ENCODE measurements at places on chromosomes 12 and 14.
A peak's percentile ranks its signal among the peaks of the same experiment; 100 is the strongest.

DNA sequence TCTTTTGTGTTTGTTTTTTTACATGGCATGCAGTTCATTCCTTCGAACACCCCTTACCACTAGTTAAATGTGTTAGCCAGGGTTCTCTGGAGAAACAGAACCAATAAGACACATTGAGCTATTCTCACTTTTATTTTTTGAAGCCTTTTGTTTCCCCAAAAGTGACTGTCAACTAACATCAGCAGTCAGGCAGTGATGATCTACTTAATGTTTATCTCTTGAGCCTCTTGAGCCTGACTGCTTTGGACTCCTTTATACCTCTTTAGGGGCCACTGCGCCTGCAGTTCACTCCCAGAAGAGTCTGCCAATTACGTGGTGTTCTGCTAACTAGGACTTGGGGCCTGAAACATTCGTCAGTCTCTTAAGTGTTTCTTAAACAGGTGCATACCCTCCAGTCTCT lies 163.7 kb upstream of the FLRT2 start:
- no peak for DNase-seq

- no peak for DNase-seq
Measured at GRCh38 chr14:32013083-32013482, 64.0 kb upstream of the ARHGAP5 start.

- DNase-seq = no peak
Measured at GRCh38 chr12:18192119-18192518, 69.2 kb upstream of the PIK3C2G start.

DNA sequence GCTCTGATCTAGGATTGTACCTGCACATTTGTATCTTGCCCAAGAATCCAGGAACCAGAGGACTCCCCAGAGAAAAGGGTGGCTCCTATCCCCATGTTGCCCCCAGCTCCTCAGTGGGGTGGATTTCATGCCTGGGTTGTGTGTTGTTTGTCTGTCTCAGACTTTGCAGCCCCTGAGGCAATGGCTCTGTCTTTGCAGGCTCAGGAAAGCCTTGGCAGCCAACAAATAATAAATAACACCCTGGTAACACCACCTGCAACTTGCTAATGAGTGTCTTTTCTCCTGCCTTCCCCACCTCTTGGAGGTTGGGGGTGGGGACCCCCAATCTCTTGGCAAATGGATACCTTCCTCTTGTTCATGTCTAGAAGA lies 65.2 kb upstream of the CISTR start:
- no peak for DNase-seq

DNA sequence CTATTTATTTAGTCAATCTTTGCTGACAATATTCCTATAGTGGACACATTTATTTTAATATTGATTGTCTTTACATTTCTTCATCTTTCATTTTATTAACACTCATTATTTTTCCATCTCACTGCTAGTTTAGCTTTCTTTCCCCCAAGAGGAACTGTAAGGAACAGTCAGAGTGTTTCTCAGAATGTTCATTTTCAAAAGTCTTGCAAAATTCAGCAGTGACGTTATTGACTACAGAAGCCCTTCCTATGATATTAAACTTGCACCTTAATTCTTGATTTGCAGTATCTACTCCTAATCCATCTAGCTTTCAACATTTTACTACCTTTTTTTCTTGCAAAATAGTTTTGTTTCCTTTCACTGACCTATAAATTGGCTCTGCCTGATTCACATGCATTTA lies 13.0 kb downstream of the CLEC2B start:
- no peak for DNase-seq

DNA sequence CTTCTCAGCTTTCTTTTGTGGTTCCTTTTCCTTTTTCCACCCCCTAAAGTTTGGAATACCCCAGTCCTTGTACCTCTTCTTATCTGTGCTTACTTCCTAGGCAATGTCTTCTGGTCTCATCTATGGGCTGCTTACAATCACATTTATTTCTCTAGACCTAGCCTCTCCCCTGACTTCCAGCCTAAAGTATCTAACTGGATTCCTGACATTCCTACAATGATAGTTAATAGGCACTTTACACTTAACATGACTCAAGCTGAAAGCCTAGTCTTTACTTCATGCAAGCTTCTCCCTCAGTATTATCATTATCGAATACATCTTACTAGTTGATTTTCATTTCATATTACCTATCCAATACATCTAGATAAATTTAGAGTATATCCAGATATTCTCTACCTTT lies 21.2 kb downstream of the CLECL1 start:
- no peak for DNase-seq

- no peak for DNase-seq
Measured at GRCh38 chr12:121287267-121287954, 9.1 kb downstream of the CAMKK2 start.

DNA sequence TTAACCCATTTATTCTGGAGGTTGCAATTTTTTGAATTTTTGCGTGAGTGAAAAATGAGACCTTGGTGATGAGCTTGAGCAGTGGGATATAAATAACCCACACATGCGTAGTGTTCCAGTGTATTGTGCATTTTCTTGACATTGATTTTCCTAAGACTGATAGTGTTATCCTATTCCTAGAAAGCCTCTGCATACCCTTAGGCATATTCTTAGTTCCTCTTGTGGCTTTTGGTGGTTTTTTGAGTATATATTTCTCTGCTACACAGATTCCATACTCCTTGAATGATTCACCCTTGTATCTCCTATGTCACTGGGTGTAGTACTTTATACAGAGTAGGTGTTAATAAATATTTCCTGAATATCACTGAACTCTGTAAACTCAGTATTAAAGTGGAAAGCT lies 363.4 kb upstream of the PDE3A start:
- DNase-seq = no peak

- no peak for DNase-seq
Measured at GRCh38 chr14:106530423-106531107, 1004.2 kb downstream of the TMEM121 start.

GRCh38 chr12:121795034-121795968 lies 1.8 kb upstream of the RHOF start:
- DNase-seq = peak; percentile 81

GRCh38 chr14:61513986-61514830 lies 181.1 kb upstream of the HIF1A start:
- DNase-seq = no peak

DNA sequence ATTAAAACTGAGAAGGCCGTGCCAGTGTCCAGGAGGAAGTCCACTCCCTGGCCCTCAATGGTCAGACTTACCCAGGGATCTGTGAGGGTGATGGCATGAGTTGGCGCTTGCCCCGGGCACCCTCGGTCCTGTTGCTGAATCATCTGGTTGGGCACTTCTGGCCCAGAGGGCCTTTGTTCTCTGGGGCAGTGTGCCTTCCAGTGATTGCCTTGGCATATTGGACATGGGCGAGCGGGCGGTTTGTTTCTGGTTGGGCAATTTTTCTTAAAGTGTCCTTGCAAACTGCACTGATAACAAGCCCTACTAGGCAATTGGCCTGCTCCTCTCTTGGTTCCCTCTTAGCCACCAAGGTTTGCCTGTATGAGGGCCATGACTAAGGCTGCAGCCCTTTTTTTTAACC lies 69.5 kb upstream of the ZDHHC17 start:
- DNase-seq = no peak

- no peak for DNase-seq
Measured at GRCh38 chr12:103852498-103852997, 11.5 kb upstream of the NT5DC3 start.

GRCh38 chr12:120065472-120065871 lies 51.1 kb downstream of the RAB35 start:
- DNase-seq = no peak

DNA sequence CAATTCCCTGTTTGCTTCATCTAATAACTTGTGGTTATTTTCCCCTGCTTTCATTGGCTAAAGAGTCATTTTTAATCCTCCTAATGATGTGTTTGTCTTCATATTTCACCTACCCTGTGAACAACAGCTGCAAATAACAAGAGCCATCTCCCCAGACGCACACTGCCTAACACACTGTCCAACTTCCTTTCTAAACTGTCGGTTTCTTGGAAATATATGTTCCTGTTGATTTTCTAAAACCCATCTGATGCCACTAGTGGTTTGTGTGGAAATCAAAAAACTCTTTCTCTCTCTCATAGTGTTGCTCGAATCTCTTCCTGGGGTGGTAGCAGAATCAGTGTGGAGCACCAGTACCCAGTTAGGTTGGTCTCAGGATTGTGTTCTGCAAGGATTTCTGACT lies 226.9 kb downstream of the EPS8 start:
- DNase-seq = no peak

GRCh38 chr14:72583316-72584272 lies 310.3 kb downstream of the DPF3 start:
- no peak for DNase-seq

GRCh38 chr12:25269701-25270100 lies 19.0 kb upstream of the KRAS start:
- no peak for DNase-seq

GRCh38 chr14:104676694-104677511 lies 12.5 kb upstream of the INF2 start:
- DNase-seq = peak; percentile 36

Data from activated T-cell treated with anti-CD3 and anti-CD28 coated beads for 4 hours (primary cell).